ENCODE measurements at places on chromosomes 5 and 9.

DNA sequence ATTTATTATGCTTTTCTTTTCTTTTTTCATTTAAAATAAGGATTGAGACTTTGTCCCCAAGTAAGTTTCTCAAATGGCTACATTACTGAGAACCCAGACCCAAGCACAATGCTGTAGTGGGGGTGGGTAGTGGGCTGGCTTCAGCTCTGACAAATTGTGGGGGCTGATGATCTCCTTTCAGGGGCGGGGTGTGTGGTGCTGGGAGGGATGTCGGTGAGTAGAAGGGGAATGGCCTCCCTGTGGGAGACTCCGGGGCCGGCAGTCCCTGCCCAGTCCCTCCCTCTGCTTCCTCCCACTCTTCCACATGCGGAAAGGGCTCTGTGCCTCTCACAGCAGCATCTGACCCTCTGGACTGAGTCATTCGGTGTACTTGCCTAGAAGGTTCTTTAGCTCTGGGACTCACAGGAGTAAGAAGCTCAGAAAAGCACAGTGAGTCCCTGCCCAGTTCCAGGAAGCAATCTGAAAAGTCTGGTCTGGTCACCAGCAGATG, 14.3 kb downstream of the CD180 start:
- peak; percentile 90 for DNase-seq

GRCh38 chr5:130992095-130992494, 173.0 kb downstream of the HINT1 start:
- peak; percentile 85 for DNase-seq

GRCh38 chr5:73027361-73027760, 71.5 kb downstream of the FCHO2 start:
- DNase-seq = no peak

DNA sequence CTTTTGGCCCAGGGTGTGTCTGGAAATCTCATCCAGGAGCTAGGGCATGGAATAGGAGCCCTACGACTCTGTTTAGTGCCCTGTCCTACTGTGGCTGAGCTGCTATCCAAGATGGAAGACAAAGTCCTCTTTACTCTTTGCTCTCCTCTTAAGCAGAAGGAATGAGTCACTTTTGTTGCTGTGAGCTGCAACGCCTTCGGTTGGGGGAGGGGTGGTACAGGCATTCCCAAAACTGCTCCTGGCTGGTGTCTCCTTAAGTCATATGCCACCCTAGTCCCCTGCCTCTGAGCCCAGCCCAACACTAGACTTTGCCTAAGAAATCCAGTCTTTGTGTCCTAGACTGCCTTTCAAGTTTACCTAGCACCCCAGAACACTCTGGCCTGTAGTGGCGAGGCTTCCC, 99.9 kb downstream of the PRR16 start:
- DNase-seq = peak; percentile 57

DNA sequence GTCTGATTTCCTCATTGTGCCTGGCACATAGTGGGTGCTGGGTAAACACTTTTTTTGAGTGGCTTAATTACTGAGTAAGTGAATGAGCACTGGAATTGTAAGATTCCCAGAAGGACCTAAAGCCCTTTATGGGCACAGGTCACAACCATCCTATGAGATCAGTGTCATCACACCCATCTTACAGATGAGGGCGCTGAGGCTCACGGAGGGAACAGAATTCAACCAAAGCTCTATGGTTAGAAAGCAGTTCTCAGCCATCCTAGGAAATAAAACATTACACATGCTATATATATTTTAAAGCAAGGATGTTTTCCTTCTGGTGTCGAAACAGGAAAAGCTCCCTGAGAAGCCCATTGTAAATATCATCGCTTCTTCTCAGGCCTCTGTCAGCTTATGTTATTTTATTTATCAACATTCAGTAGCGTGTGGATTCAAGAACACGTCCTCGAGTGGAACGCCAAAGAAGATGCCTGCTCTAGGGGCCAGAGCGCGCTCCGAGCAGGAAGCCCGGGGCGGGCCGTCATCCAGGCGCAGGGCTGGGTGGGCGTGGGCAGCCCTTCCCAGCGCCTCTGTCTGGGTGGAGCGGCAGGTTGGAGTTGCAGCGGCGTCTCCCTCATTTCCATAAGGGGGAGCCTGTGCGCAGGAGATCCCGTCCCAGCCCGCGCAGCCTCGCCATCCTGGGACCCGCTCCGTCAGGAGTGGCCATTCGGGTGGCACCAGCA, 155.8 kb upstream of the SMIM23 start:
- peak; percentile 90 for DNase-seq

- no peak for DNase-seq
Observed at GRCh38 chr5:14569948-14570691, 11.5 kb upstream of the OTULINL start.

- no peak for DNase-seq
Observed at GRCh38 chr5:90871391-90871991, 312.9 kb downstream of the ADGRV1 start.

GRCh38 chr9:129326061-129327005, 148.3 kb upstream of the IER5L start:
- no peak for DNase-seq

DNA sequence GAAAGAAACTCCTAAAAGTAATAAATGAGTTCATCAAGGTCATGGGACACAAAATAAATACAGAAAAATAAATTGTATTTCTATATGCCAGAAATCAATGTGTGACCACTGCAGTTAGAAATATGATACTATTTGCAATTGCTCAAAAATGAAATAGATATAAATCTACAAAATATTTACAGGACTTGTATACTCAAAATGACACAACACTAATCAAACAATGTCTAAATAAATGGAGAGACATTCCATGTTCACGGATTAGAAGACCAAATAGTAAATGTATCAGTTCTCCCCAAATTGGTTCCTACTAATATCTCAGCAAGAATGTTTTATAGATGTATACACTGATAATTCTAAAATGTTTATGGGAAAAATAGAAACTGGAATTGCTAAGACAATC, 345.3 kb downstream of the NR2F1-AS1 start:
- no peak for DNase-seq

- DNase-seq = no peak
Observed at GRCh38 chr5:17910318-17910717, 276.1 kb downstream of the TAF11L14 start.

DNA sequence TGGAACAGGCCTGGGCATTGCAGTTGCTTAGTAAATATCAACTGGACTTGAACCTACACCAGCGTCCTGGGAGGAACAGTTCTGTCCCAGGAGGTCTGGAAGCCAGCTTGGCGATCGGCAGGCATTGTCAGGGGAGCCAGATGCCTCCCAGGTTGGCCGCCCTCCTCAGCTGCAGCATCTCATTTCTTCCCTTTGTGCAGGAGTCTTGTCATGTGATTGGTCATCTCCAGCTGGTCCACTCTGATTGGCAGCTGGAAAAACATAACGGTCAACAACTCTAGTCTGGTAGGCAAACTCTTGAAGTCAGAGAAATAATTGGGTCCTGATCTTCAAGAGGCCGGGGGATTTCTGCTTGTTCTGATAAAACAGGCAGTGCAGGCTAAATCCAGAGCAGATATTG, 29.6 kb upstream of the NCS1 start:
- DNase-seq = no peak

- peak; percentile 75 for DNase-seq
Observed at GRCh38 chr9:127931092-127931881, 710 bp upstream of the PIP5KL1 start.

DNA sequence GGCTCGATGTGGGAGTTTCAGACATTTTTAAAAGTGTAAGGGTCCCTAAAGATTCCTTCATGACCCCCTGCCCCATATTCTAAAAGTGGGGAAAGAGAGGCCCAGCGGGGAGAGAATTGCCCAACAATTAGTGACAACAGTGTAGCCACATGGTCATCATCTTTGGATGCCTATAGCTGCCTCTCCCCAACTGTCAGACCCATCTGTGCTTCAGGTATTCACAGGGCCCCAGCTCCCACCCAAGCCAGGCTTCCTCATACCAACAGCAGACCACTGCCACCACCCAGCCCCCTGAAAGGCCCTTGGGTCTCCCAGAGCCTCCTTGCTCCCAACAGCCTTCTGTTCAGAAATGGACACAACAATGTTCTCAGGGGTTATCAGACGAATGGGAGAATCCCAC, 4.1 kb downstream of the BICD2 start:
- no peak for DNase-seq

DNA sequence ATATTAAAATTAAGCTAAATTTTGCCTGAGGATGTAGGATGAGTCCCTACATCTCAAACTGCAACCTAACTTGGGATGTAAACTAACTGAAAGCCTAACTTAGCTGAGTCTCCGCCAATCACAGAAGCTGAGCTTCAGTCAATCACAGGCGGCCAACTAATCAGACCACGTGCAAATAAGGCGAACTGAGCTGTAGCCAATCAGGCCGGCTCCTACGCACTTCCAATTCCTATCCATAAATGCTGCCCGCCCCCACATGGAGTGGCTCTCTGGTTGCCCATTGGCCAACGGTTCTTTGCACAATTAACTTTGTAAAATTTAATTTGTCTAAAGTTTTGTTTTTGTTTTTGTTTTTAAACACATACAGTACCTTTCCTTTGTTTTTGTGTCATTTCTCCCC, 13.9 kb upstream of the GPX8 start:
- no peak for DNase-seq

DNA sequence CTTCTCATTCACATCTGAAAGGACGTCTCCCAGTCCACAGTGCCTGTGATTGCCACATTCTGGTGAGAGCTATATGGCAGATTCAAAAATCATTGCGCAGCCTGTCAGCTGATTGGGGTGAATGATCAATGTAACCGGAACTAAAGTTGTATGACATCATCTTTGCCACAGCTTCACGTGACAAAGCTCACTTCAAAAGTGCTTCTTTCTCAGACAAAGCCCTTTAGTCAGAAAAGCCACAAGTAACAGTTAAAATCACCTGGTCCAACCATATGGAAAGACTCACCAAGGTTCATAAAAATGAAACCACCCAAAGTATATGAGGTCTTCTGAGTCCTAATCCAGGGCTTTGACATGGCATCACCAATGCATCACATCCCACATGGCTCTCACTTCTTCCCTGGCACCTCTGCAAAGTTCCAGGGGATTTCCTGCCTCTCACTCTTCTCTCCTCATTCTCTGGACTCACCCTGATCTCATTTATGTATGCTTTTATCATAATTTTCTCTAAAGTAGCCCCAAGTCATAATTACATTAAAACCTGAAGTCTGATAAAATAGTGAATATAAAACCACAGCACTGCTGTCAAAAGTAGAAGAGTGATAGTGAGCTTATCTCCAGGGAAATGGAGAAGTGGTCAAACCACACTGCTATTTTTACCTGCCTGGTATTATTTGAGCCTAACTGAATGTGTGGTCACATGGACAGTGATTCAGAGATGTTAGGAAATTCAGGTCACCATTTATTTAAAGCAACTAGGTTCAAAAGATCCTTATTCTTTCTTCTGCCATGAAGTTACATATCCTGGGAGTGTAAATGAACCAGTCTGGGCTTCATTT, 193.1 kb upstream of the PTGER4 start:
- DNase-seq = no peak

- no peak for DNase-seq
Observed at GRCh38 chr9:105438141-105438806, 9.6 kb upstream of the FSD1L start.

GRCh38 chr9:130982636-130983358, 26.2 kb upstream of the LAMC3 start:
- DNase-seq = no peak

DNA sequence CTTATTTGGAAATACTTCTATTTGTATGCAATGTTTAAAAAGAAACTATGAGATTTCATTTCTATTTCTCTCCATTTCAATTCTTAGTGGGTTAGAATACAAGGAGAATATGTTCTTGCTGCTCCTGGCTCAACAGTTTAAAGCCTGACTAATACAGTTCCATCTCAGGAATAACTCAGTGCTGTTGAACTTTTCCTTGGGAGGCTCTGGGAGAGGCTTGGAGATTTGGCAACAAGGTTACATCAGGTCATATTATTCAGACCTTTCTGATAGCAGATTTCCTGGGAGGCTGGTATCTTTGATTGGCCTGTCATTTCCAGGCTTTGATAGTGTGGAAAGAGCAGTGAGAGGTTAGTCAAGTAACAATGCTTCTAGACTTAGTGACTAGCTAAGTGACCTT, 481.7 kb upstream of the KLF4 start:
- no peak for DNase-seq

- no peak for DNase-seq
Observed at GRCh38 chr5:103356350-103357091, 98.0 kb downstream of the MACIR start.

DNA sequence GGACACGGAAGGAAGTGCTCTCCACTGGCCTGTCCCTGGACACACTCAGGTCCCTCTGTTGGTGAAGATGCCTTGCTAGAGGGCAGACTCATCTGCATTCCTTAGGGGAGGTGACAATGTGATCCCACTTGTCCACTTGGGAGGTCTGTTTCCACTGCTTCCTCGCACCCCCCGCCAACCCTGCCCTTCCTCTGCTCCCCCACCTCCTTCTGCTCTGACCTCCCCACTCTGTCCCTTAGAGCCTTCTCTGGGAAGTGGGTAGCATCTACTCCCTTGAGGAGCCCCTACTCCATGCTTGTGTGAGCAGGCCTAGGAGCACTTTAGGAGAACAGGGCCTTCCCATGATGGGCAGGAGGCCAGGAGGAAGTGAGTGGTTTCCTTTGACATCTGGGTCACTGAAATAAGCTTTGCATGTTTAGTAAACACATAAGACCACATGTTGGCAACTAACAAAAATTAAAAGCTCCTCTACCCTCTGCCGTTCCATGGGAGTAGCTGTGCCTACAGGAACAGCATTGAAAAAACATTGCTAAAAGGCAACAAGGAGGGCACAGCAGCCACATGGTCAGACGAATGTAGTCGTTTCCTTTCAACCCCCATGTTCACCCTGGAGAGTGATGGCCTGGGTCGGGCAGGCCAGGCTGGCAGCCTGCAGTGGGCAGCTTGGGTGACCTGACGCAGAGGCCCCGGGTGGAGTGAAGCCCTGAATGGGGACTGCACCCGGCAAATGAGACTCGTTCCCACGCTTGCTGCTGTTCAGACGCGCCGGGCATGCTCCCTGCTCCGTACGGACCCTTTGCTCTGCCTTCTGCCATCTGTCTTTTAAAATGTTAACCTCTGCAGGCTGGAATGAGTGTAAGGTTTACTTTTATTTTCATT, 634.0 kb downstream of the IRX1 start:
- DNase-seq = no peak

- DNase-seq = peak; percentile 58
Observed at GRCh38 chr9:101848485-101848919, 110.1 kb upstream of the GRIN3A start.

GRCh38 chr5:39273314-39273954, 54.1 kb upstream of the FYB1 start:
- DNase-seq = no peak

- no peak for DNase-seq
Observed at GRCh38 chr5:54446379-54446732, 9.1 kb upstream of the HSPB3 start.

DNA sequence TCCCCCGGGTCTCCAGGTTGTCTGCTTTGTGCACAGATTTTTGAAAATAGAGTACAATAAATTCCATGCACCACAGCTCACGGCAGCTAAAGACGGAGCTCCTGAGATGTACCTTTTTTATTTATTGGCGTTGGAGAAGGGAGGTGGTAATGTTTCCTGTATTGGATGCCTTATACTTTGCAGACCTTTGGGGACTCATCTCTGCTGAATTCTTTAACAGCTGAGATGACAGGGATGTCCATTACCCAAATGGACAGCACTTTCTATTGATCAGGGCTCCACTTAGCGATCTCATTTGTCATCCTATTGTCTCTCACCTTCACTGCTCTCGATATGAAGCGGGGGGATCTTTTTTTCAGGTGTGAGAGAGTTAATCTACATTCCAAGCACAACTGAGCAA, 137.8 kb downstream of the EFNA5 start:
- no peak for DNase-seq
